ENCODE measurements at places on chromosomes 2 and 18.

DNA sequence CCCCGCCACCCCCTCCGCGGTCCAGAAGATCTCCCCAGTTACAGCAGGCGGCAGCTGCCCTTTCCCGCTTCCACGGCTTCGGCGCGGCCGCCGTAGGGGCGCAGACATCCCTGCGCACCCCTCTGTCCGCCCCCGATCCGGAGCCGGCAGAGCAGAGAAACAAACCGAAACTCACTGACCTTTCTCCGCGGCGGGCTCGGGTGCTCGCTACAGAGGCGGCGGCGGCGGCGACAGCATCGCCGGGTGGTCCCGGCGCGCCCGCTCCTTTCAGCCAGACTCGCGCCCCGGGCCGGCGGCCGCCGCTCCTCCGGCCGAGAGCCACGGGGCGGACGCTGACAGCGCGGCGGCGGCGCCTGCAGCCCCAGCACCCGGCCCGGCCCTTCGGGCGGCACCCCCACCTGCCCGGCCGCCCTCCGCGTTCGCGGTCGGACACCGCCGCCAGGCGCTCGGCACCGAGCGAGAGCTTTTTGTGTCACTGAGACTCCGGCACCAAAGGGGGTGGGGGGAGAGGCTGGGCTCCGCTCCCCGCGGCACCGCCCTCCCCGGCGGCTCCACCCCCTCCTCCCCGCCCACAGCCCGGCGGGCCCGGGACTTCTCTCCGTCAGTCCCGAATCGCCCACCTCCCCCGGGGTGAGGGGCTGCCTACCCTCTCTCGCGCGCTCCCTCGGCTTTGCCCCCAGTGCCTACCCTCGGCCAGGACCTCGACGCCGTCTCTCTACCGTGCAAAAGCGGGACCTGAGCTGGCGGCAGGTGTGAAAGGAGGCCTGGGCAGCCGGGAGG lies 1.4 kb upstream of the RNF152 start:
- peak; percentile 80 for DNase-seq

DNA sequence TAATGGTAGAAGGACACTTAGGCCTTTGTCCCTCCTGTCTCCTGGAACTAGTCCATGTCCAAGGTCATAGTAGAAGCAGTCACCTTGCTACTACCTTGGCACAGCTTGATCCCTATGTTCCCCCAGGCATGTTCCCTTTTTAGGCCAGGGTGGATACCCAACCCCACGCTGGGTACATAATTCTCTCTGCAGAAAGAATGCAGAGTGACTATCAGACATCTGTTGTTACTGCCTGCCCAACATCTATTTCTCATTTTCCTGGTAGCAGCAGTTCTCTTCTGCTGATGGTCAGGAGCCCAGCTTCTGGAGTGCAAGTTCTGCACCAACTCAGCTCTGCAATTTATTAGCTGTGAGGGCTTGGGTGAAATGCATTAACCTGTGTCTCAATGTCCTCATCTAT lies 4.4 kb upstream of the METTL21A start:
- DNase-seq: no peak

DNA sequence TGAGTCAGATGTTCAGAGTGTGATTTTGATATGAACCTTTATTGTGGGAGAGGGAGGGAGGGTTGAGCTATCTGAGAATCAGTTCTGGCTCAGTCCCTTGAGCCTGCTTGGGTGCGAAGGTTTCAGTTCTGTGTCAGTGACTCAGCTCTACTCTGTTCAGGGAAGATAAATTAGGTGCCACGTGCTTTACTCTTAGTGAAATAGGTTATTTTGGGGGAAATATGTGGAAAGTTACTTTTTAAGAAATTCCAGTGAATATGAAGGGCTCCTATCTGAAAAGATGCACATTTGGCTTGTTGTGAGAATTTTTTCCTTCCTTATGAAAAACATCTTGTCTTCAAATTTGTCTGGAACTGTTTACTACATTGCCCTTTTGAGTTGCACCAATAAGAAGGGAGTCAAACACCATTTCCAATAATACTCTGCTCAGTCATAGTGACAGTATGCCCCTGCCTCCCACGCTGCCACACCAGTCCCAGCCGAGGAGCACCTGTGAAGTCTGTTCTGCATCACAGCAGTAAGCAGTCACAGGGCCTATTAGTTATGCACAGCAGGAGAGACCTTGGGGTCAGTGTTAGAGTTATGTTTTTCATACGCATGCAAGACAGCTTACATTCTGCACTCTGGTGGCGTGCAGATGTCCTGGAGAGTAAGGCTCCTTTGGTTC lies 32.8 kb upstream of the DNAH7 start:
- no peak for DNase-seq

- DNase-seq: no peak
Measured at GRCh38 chr2:9251154-9252001, 44.8 kb downstream of the ASAP2 start.

GRCh38 chr2:152456262-152456661 lies 121.3 kb downstream of the FMNL2 start:
- DNase-seq: no peak

- no peak for DNase-seq
Measured at GRCh38 chr2:132588576-132588975, 81.4 kb downstream of the LYPD1 start.

- DNase-seq: no peak
Measured at GRCh38 chr2:61249521-61250071, 87.6 kb downstream of the C2orf74 start.

DNA sequence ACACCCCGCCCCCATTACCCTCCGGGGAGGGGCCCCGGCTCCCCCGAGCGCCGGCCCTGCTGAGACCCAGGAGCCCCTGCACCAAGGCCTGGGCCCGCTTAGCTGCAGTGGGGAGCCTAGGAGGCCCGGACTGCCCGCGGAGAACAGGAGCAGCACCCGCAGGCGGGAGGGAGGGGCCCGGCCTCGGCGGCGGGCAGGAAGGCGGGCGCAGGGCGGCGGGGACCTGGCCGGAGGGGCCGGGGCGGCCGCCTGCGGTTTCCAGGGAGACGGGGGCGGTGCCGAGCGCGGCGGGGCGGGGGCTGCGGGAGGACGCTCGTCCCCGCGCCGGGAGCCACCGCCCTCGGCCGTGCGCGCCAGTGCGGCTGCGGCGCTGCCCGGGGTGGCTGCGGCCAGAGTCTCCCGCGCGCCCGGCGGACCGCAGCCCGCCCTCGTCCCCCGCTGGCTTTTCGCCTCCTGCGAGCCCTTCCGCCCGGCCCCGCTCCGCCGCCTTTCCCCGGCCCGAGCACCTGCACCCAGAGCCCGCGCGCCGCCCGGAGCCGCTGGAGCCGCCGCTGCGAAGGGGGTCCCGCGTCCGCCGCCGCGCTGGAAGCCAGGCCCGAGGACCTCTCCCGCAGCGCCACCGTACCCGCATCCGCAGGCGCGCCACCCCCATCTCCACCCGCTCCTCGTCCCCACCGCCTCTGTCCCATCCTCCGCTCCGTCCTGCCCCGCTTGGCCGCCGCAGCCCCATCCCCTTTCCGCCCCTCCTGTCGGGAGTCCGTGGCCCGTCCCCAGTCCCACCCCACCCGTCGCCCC lies 17.2 kb downstream of the GPC1 start:
- peak; percentile 82 for DNase-seq

DNA sequence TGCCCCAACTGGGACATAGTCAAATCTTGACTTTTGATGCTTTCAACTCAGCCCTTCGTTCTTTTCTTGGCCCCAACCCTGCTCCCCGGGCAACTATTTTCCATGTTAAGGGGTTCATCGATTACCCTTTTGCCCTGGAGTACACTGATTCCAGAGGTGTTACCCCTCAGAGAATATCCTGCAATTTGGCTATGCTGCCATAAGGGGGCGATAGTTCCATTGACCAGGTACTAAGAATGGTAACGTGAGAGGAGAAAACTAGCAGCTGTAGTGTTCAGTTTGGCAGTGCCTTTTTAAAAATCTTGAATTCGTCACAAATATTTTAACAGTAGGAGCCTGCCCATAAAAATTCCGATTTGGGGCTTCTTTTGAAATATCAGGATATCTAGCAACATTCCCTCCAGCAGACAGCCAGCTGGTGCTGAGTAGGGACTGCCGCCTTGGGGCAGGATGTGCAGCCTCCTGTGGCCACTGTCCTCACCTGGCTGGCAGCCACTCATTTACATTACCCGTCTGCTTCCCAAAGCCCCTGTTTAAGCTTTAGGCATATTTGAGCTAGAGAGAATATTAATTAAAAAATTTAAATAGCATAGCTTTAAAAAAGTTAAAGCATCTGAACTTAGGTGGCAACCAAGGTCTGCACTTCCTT lies 146.3 kb upstream of the SKOR2 start:
- no peak for DNase-seq

- no peak for DNase-seq
Measured at GRCh38 chr2:162293122-162293786, 25.2 kb downstream of the IFIH1 start.

- DNase-seq: no peak
Measured at GRCh38 chr2:224283466-224283965, 118.4 kb downstream of the FAM124B start.

- no peak for DNase-seq
Measured at GRCh38 chr18:63265326-63265725, 54.2 kb downstream of the BCL2 start.

DNA sequence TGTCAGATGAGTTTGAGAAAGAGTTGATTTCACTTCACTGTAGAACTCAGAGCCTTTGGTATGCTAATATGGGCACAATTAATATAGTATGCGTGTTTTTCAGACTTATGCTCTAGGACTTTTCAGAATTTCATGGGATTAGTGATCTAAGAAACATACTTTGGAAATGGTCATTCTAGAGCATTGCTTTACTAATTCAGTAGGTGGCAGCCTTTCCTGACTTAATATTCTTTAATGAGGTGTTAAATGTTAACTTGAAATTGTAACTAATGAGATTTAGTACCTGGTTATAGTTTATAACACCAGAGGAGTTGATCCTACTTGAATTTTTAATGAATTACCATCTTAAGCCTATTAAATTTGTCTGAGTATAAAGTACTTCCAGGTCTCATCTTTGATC lies 28.4 kb downstream of the ACTR2 start:
- DNase-seq: no peak

GRCh38 chr2:120628248-120628647 lies 107.4 kb upstream of the GLI2 start:
- no peak for DNase-seq

DNA sequence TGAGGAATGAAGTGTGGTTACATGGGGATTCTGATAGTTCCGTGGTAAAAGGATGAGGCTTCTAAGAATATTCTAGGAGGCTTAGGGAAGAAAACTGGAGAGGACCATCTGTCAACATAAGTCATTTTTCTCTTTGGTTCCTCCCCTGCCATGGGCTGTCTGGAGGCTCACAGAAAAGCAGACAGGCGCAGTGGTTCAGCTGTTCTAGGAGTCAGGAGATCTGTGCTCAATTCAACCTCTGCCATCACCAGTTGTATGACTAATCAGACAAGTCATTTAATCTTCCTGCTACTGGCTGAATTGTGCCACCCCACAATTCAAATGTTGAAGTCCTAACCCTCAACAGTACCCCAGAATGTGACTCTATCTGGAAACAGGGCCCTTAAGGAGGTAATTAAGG lies 36.4 kb downstream of the ADAM17 start:
- DNase-seq: no peak

DNA sequence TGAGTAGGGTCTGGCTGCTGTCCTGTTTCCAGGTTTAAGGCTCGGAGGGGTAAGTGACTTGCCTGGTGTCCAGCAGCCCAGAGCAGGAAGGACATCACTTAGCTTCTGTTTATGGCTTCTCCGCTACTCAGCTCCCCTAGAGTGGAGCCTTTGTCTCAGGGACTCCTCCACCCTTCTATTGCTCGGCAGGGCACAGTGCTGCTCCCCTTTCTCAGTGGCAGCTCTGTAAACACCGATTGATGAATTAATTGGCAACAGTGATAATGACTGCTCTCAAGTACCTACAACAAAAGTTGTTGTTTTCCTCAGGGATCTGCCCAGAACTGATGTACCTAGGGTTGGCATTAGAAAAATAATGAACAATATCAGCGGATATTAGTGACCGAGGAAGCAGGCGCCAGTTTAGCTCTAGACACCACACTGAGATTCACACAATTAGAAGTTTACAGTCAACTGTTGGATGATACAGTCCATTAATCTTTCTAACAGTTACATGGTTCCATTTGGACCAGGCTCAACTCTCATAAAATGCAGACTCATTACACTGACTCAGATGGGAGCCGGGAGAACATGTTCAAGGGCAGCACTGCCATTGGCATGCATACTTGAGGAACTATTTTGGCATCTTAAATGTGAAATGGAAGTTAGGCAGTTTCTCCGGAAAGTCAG lies 265.7 kb downstream of the MTX2 start:
- no peak for DNase-seq

- DNase-seq: no peak
Measured at GRCh38 chr18:10525371-10525691, 496 bp upstream of the NAPG start.

GRCh38 chr2:177550264-177551200 lies 158.0 kb downstream of the AGPS start:
- no peak for DNase-seq

GRCh38 chr18:48949050-48949605 lies 1.6 kb downstream of the SMAD7 start:
- DNase-seq: no peak

DNA sequence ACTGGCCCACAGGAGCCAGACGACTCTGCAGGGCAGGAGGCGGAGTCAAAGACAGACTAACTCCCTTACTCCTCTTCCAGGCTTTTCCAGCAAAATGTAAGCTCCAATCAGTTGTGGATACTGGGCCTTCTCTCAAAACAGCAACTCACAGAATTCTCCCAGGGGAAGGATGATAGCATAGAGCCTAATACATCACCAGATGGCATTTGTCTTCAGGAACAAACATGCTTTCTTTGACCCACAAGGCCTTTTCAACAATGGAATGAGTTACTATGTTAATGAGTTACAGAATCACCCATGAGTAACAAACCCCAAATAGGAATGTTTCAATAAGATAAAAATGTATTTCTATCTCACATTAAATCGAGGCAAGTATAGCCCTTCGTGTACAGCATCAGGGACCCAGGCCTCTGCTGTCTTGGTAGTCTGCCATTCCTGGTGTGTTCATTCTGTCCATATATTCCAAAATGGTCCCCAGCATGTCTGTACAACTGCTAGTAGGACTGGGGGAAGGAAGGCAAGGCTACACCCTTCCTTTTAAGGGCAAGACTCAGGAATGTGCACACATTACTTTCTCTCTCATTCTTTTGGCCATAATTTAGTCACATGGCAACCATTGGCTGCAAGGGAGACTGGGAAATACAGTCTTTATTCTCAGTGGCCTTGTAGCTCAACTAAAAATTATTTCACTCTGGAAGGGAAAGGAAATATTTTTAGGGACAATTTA lies 76.4 kb downstream of the BOD1L2 start:
- DNase-seq: no peak

GRCh38 chr2:31987454-31988220 lies 23.2 kb downstream of the MEMO1 start:
- no peak for DNase-seq

DNA sequence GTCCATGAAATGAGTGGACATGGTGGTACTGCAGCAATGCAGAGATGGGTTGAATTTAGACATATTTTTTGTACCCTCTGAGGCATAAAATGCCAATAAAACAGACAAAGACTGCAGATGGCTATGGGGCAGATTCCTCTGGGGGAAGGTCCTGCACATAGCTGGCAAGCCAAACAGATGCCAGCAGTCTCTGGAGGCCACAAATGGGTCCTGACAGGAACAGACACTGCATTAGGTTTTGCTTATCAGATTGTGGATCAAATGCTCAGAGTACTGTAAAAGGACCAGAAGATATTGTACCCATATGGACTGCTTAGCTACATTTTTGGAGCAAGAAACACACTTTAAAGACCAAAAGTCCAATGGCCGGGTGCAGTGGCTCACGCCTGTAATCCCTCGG lies 40.9 kb upstream of the ORC2 start:
- DNase-seq: no peak
